ENCODE measurements at places on chromosomes 2 and 18.
A peak's percentile ranks its signal among the peaks of the same experiment; 100 is the strongest.

DNA sequence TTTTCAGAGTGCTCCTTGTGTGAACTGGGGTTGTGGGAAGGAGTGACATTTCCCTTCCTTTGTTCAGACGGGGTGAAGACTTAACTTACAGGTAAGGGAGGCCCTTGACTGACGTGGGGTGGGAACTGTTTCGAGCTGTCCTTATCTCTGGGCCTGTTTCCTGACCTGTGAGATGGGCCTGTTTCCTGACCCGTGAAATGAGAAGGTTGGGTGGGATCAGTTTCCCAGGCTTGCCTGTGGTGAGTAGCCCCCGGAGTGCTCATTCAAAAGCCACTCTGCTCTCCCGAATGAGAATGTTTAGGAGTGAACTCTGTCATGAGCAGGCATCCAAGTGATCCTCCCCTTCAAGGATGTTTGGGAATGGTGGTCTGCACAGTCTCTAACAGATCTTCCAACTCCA is 4.1 kb upstream of the LYPD6B start:
- no peak for DNase-seq

DNA sequence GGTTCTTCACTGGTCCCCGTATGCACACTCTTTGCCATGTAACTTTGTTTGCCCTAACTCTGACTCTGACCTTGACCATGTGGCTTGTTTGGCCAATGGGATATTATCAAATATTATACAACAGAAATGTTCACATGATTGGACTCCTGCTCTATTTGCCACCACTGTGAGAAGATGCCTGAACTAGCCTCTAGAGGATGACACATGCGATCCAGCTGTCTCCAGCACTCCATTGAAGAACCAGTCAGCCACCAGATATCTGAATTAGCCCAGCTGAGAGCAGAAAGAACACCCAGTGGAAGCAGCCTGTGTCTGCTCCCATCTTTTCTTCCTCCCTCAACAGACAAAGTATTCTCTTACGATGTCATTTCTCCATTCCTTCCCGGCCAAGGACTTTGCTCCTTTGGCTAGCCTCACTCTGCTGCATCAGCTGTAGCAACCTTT is 412.1 kb downstream of the IRS1 start:
- DNase-seq = no peak

DNA sequence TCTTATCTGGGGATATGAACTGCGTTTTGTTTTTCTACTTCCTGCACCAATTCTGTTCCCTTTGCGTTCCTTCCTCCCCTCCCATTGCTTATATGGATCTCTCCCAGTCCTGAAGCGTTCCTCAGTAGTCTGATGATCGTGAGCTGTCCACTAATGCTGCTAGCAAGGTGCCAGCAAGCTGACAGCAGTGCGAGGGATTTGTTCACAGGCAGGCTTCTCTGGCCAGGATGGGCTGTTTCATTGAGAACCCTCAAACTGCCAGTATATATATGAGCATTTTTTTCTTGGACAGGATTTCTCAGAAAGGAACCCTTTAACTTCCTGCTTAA is 40.1 kb downstream of the GTF3C3 start:
- DNase-seq = no peak

DNA sequence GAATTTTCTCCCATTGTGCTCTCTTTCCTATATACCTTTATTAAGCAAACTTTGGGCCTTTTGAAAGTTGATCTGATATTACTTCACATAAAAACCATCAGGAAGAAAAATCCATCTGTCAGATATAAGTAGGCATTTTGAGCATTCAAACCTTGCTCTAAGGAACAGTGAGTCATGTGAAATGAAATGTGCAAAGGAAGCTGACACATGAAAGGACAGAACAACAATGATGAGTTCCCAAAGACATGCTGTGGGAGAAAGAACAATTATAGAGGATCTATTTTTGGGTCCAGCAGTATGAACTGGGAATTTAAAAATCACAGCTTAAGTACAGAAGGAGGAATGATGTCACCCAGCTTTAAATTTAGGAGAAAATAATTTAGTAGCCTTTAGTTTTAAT is 18.1 kb downstream of the CALCRL start:
- DNase-seq = no peak

- no peak for DNase-seq
Measured at GRCh38 chr2:55454121-55454520, 34.5 kb upstream of the CCDC88A start.

- DNase-seq = no peak
Measured at GRCh38 chr2:66186537-66186936, 248.4 kb upstream of the MEIS1 start.

DNA sequence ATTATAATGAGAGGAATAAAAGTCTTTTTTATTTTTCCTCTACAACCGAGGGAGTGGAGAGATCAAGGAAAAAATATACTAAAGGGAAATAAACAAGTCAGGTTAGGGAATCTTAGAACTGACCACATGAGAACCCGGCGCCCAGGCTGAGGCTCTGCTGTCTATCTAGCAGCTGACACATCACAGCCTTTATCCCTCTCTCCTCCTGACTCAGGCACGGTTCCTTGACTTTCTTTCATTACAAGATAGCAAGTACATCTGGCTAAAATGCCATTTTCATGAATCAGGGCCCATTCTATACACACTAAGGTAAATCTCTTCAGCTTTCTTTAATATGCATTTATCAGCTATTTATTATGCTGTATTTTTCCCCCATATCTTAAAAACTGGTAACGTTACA is 296.0 kb downstream of the TMX3 start:
- DNase-seq = no peak

GRCh38 chr2:96111823-96112500 is 4.4 kb downstream of the ADRA2B start:
- no peak for DNase-seq

- peak; percentile 64 for DNase-seq
Measured at GRCh38 chr2:68653538-68653982, 10.2 kb downstream of the PROKR1 start.

DNA sequence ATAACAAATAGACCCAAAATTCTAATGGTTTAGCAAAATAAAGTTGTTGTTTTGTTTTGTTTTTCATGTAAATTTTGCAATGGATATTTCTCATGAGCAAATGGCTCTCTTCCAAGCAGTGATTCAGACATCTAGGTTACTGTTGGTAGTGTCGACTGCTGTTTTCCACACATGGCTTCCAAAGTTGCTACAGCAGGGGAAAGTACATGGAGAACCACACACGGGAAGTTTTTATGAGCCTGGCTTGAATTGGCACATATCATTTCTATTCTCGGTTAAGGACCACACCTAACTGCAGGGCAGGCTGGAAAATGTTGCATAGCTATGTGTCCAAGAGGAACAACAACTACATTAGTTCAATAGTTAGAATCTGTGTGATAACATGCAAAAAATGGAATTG is 262.1 kb downstream of the GALNT13 start:
- no peak for DNase-seq

DNA sequence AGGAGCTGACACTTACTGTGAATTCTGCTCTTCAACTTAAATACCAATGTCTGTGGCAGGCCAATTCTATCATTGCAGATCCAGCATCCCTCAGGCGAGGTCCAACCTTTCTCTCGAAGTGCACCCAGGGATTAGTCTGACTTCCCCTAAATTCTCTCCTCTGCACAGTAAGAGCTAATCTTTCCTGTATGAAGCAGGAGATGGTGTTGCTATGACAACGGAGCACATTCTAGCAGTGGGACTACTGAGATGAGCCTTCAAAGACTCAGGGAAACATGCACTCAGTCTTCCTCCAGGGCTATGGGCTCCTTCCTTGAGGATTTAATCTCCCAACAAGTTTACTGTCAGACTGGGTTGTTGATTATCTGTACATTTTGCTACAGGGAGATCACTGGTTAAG is 176.3 kb downstream of the NOL4 start:
- no peak for DNase-seq
